Hippocampal formation (tissue), 2 donors: ENCODE measurements at places on chromosomes 12 and 14.

DNA sequence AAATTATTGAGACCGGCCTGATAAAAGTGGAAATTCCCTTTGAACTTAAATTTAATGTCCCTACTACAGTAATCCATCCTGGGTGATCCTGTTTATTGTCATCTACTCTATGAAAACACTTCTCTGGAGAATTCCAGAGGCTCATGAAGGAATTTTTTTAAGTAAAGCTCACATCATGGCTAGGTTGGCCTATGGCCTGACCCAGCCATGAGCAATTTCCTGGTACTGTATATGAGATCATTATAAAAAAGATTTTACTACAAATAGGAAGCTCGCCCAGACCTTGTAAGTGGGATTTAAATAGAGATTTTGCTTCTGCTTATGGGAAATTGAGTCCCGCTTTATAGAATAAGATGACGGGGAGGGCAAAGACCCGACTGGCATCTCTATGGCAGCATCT lies 215.5 kb downstream of the DPF3 start:
- DNase-seq = no peak

GRCh38 chr14:49946320-49947141 lies 53.6 kb downstream of the ARF6 start:
- DNase-seq = no peak

DNA sequence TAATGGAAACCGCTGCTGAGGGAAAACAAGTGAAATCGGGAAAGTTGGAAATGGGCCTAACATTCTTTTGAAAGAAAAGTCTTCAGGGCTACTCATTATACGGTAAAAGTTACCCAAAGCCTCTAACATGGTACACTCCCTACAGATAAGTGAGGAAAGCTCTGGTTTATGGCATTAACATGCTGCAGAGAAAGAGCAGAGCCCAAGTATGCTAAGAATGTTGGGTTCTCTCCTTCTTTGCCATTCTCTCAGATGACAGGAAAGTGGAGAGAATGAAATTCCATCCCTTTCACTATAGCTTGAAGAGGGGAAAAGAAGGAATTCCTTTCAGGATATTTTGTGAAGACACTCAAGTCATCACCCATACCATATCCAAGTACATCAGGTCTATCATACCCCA lies 348.0 kb downstream of the SEC23A start:
- no peak for DNase-seq

DNA sequence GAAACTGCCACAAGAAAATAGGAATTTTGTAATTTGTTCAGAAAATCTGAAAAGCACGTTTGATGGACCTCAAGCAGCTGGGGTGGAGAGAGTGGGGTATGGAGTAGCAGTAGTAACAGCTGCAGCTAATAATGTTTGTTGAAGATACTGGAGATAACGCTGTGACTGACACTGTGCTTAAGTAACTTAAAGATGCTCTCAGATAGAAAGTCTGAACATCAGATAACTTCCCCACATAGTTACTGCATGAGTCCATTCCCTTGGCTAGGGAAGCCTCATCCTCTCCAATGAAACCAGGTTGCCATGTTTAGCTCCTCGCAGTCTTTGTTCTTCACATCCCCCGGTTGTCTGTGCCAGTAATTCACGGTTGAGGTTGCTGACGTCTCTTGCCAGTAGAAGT lies 24.9 kb downstream of the RMST start:
- DNase-seq = no peak

DNA sequence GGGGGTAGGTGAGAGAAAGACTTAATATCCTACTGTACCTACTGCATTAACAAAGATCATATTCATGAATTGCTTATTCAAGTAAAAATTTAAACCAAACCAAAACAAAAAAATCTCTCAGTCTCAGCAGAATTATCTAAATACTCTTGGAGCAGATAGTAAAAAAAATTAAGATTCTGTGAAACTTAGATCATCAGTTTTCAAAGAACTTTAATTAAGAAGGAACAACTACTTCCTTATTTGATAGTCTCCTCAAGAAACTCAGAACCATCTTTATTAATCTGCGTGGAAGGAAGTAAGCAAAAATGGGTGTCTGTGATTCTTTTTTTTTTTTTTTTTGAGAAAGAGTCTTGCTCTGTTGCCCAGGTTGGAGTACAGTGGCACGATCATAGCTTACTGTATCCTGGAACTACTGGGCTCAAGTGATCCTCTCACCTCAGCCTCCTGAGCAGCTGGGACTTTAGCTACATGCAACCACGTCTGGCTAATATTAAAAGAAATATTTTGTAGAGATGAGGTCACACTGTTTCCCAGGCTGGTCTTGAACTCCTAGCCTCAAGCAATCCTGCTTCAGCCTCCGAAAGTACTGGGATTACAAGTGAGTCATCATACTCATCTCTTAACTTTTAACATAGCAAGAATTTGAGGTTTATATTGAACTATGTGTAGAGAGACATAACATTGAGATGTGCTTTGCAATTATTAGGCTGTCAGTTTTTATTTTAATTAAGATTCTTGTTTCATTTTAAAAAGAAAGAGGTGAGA lies 37.4 kb downstream of the GAS2L3 start:
- no peak for DNase-seq

DNA sequence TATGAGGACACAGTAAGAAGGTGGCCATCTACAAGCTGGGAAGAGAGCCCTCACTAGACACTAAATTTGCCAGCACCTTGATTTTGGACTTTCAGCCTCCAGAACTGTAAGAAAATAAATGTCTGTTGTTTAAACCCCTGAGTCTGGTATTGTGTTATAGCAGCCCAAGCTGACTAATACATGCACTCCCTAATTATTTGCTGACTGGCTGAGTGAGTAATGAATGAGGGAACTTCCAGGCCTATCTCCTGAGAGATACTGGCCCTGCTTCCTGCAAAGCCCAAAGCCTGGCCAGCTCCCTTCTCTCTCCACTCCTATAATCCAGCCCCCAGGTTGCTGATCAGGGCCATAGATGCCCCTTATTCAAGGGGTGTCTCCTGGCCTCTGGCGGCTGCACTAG lies 120.0 kb upstream of the NOS1 start:
- no peak for DNase-seq

DNA sequence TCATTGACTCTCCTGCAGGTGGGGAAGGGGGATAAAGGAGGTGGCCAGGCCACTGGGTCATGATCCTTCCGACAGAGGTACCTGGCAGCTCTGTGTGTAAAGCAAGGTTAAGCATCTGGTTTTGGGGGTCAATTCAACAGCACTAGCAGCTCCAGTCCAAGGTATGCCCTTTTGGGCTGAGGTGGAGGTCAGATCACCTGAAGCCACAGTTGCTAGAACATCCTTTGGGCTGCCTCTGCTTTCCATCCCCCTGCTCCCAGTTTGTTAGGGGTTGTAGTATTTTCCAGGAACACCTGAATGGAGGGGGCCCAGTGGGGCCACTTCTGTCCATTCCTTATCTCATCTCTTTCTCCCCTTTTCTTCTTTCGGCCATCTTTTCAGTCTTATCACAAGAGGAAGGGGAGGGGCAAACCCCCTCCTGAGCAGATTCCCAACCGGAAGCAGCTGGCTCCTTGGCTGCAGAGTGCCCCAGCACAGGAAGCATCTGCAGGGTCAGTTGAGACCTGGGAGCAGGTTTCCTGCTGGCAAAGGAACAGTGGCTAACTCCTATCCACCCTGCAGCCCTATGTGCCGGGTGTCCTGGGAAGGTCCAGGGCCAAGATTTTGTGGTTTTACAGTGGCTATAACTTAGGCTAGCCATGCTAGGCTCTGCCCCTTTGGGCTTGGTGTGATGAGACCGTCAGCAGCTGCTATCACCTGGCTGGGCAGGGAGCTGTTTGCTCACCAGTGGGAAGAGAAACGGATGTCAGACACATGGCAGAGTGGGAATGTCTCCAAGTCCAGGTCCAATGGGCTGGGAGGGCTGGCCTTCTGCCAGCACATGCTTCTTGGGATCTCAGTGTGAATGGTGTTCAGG lies 40.2 kb downstream of the SH2B3 start:
- no peak for DNase-seq
